ENCODE measurements at places on chromosomes 3 and 15. TPM values are rescaled to one million over a fixed set of nuclear protein-coding genes. Genes with fewer than 3 reads are reported as not detected.
A peak's percentile ranks its signal among the peaks of the same experiment; 100 is the strongest.

DNA sequence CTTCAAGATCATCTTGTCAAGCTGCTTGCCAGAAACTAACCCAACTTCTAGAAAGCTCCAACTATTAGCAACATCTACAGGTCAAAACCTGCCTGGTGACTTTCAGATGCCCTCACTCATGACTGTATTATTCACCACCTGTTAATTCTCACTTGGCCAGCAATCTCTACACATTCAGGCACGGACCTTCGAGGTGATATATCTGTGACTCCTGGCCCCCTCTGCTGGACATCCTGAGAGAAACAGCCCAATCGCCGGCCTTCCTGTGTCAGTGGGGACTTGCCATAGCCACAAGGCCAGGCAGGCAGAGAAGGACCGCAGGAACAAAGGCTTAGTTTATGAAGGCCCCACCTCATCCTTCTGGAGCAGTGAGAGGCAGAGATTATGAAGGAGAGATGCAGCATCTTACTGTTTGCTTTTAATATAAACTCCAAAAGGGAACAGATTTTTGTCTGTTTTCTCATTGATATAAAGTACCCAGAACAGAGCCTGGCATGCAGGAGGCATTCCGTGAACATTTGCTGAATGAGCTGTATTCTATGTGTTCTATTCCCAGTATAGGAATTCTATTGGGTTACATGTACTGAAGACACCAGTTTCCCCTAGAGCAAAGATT, 24.4 kb upstream of the OCA2 start:
- peak; percentile 81 for DNase-seq

- no peak for DNase-seq
Measured at GRCh38 chr3:126021224-126021623, 52.2 kb downstream of the ROPN1B start.

Gene AADACL2
- total RNA-seq: not detected

GRCh38 chr15:57890351-57890750, 175.2 kb downstream of the ALDH1A2 start:
- no peak for DNase-seq

DNA sequence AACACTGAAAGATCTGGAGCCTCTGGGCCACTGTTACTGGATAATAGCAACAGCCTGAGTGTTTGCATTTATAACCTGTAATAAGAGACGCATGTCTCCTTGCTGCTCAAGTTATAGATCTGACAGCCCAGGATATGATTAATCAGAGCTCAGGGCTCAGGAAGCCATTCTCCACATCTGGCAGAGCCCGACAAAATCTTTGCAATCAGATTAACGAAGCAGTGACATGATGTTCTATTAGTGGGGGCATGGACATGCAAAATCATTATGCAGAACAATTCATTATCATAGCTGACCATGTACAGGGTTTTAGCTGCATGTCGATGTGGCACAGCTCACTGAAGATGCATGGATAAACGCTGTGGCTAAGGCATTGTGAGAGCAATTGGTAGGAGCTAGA, 730.3 kb downstream of the ZNF385D start:
- no peak for DNase-seq

DNA sequence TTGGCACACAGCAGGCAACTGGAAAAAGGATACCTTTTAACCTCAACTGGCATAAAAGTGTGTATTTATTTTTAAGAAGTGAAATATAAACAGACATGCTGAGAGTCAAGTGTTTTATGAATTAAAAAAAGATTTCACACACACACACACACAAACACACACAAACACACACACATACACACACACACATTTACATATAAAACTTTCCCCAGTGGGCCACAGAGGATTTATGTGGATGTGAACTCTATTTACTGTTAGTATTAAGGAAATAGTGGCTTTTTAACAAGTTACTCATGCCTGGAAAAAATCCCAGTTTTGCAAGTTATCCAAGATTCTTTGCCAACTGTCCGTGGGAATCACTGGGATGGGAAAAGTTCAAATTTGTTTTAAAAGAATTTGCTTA, 725.9 kb upstream of the NR2F2 start:
- DNase-seq: no peak

DNA sequence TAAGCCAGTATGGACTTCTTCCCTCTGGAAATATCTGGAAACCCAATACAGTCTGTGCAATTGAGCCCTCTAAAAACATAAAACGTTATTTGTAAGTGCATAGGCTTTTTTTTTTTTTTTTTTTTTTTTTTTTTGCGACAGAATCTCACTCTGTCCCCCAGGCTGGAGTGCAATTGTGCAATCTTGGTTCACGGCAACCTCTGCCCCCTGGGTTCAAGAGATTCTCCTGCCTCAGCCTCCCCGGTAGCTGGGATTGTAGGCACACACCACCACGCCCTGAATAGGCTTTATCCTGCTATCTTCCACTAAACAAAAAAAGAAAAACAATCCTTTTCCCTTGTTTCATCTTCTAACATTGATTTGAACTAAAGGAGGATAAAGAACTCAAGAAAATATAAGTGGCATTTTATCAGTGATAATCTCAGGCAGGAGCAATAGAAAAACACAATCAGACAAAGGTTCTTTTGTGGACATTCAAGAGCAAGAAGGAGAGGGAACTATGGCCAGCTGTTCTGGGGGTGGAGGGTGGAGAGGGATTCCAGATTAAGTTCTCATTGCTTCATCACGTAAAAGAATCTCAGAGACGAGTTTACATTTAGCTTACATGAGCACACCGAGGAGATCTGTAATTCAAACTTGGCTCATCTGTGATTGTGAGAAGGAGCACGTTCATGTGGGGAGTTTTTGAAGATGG, 68.6 kb downstream of the ITGB5 start:
- DNase-seq: no peak

Gene SNURF
- total RNA-seq: 12.1 TPM

Gene LHFPL4
- 0.84 TPM for total RNA-seq

Gene LMCD1
- 29.0 TPM for total RNA-seq

Gene PRR20G
- not detected for total RNA-seq

Gene CCR2
- total RNA-seq: not detected

Gene PLSCR1
- total RNA-seq: 27.5 TPM

GRCh38 chr15:67613211-67613610, 70.7 kb downstream of the MAP2K5 start:
- no peak for DNase-seq

Gene SLC6A20
- not detected for total RNA-seq

GRCh38 chr15:96243701-96244100, 86.8 kb upstream of the NR2F2 start:
- no peak for DNase-seq

Gene SYNPR
- not detected for total RNA-seq

- no peak for DNase-seq
Measured at GRCh38 chr3:126472277-126473006, 3.2 kb downstream of the ZXDC start.

Gene THAP10
- total RNA-seq: 7.5 TPM

Gene SNAPC5
- 22.9 TPM for total RNA-seq

Gene GOLGA6C
- total RNA-seq: not detected

GRCh38 chr3:127104586-127104985, 88.3 kb upstream of the PRR23E start:
- DNase-seq: no peak

- DNase-seq: no peak
Measured at GRCh38 chr15:62099094-62099601, 32.4 kb downstream of the C2CD4A start.

DNA sequence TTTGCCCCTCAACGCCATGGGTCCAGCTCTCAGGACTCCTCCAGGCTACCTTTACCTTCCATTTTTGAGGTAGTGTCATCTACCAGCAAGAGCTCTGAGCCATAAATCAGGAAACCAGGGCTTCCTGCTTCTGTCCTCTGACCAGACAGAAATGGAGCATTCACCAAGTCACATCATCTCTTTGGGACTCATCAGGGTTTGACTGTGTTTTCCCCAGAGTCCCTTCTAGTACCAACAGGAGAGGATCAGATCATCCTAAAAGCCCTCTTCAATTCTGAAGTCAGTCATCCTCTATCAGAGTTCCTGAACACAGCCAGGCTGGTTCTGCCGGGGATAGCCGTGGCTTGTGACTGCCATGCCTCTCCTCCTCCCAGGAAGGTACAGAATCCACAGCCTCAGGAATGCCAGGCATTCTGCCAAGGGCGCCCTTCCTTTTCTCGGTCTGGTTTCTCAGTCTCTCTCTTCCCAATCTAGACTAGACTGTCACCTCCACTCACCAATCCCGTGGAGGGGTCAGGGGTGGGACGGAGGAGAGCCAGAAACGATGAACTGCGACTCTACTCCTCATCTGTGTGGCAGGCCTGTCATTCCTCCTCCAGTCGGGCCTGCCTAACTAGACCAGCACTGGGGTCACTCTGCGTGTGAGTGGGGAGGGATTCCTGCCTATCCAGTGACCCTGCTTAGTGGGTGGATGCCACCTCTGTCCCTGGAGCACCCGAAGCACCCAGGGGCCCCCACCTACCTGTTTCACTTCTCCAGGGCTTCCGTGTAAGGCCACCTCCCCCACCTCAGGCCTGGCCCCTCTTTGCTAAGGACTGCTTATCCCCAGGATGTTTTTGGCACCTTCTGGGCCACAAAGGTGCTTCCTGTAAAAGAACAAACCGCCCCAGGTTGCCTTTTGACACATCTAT, 30.9 kb downstream of the CCNL1 start:
- no peak for DNase-seq

DNA sequence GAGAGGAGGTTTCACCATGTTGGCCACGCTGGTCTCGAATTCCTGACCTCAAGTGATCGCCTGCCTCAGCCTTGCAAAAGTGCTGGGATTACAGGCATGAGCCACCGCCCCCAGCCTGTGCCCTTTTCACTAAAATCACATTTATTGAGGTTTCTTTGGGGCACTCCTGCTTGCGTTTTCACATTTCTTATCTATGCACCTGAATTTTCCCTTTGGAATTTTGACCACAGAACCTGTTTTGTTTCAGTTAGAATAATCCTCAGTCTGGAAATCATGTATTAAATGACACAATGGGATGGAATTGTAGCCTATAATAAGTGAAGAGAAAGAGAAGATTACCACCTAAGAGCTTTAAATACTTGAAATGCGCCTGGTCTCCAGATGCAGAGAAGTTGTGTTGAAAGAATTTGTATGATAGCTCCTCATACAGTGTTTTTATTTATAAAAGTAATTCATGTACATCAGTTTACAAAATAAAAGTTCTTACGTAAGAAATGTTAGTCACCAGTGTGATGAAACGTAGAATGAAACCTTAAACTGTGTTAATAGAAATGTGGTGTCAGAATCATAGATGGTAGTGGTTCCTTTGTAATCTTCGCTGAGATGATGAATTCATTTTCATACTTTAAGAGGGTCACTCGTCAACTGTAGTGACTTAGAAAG, 107.0 kb downstream of the TCF12 start:
- no peak for DNase-seq

Gene AGBL1
- 0.05 TPM for total RNA-seq

- no peak for DNase-seq
Measured at GRCh38 chr3:152610622-152611021, 224.3 kb upstream of the P2RY1 start.

Gene SOX14
- 0.18 TPM for total RNA-seq

GRCh38 chr15:77815015-77815414, 182.3 kb upstream of the LINGO1 start:
- no peak for DNase-seq

DNA sequence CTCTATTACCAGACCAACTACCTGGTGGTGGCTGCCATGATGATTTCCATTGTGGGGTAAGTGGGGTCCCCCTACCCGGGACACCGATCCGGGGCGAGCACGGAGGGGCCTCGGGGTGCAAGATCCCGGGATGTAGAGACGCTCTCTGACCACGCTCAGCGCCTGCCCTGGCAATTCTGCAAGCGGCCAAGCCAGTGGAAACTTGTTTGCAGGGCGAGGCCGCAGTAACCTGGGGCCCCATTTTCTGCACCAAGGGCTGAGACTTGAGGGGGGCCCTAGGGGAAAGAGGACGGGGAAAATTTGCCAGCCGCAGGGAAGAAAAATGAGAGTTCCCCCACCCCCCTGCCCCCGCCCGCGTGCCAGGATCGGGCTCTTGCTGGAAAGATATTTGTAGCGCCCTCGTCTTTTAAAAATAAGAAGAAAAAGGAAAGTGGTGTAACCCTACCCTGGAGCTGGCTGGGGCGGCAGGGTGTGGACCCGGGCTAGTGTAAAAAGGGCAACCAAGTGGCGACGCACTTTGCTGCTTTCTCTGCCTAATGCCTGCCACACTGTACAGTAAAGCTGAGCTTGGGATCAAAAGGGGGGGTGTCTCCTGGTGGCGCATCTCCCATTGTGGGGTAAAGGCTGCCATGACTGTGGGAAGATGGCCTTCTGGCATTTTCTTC, 563 bp downstream of the ARL6IP5 start:
- no peak for DNase-seq

Gene KCNAB1
- 0.79 TPM for total RNA-seq

- no peak for DNase-seq
Measured at GRCh38 chr15:44598892-44599291, 61.9 kb downstream of the EIF3J start.

DNA sequence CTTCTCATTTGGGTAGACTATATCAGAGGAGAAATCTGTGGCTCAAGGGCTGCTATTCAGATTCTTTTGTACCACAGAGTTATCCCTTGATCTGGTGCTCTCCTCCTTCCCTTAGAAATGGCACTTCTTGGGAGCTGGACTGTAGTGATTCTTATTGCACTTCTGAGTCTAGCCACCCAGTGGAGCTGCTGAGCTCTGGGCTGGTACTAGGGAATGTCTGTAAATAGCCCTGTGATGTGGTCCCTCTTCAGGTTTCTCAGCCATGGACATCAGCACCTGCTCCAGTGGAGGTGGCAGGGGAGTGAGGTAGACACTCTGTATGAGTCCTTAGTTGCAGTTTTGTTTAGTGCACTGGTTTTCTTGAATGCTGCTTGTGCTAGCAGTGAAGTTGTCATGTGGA, 1292.6 kb downstream of the SI start:
- peak; percentile 8 for DNase-seq

Gene PEAK1
- total RNA-seq: 26.9 TPM

- no peak for DNase-seq
Measured at GRCh38 chr3:105516972-105517371, 150.3 kb downstream of the ALCAM start.

- DNase-seq: no peak
Measured at GRCh38 chr3:172383306-172383796, 64.9 kb downstream of the GHSR start.

DNA sequence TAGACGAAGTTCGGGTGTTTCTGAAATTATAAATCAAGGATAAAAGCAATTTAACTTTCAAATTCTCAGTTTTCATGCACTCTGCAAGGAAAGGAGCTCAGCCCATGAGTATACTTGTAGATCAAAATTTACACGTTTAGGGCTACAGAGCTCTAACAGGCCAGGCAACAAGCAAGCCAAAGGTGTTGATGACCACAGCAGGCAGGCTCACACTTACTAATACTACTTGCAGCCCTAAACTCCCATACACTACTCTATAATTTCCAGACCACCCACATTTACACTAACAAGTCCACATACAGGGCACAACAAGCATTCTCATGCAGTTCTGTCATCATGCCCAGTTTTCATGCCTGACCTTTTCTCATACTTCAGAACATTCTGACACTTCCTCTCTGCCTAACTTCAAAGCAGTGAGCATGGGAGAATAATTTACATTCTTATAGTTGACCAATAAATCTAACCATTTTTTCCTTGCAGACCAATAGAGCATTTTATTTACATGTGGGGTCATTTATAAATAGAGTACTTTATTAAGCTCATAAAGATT, 124.7 kb upstream of the FRMD4B start:
- DNase-seq: no peak

Gene GOLGA6D
- total RNA-seq: not detected

Gene CSTA
- total RNA-seq: not detected
